ENCODE measurements at places on chromosomes 6 and 20.

GRCh38 chr6:42226645-42227143 lies 9.0 kb upstream of the MRPS10 start:
- no peaks in the 10 kb centered on the region for H3K36me3 ChIP-seq
- no peak for DNase-seq
- H3K4me3 ChIP-seq, result no peak overlapping the region
- H3K27me3 ChIP-seq, result no peaks in the 10 kb centered on the region
- no peak overlapping the region for H3K27ac ChIP-seq

- DNase-seq, result no peak
- H3K4me1 ChIP-seq, result peaks cover 25% of the 10 kb centered on the region
- no peak overlapping the region for H3K4me3 ChIP-seq
Measured at GRCh38 chr20:62150310-62150575, 6.7 kb downstream of the SS18L1 start.

DNA sequence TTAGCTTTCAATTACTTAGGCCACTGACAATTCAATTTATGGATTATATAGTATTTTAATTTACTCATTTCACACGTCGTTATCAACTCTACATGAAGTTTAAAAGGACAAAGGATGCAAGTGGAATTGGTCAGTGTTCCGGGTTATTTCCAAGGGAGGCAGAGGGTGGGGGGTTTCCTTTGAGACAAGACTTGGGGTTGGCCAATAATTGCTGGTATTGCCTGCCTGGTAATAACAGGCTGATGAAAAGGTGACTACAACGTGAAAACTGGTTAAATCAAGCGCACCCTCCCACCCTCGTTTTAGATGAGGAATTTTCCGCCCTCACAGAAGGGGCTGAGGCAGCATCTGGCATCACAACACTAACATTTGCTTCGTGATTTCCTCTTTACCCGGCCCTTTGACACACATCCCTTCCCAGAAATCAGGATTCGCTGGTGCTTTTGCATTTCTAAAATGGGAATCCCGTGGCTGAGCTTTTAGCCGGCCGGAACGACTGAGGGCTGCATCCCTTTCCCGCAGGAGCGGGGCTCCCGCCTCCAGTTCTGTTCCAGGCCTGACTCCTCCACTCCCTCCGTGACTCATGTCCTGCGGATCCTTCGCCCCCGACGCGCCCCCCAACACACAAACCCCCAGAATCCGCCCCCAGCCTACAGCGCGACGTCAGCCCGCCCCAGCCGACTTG lies 999 bp upstream of the PIM1 start:
- DNase-seq, result peak; percentile 44
- peaks cover 33% of the 10 kb centered on the region for H3K36me3 ChIP-seq
- H3K4me3 ChIP-seq, result peak overlapping the region; percentile 91
- no peaks in the 10 kb centered on the region for H3K27me3 ChIP-seq
- peak overlapping the region; percentile 98 for H3K27ac ChIP-seq
- H3K4me1 ChIP-seq, result peaks cover 32% of the 10 kb centered on the region

- peaks cover 48% of the 10 kb centered on the region for H3K27me3 ChIP-seq
- no peak for DNase-seq
- no peak overlapping the region for H3K4me3 ChIP-seq
- peaks cover 24% of the 10 kb centered on the region for H3K36me3 ChIP-seq
- no peak overlapping the region for H3K27ac ChIP-seq
- H3K4me1 ChIP-seq, result peaks cover 20% of the 10 kb centered on the region
Measured at GRCh38 chr20:21391972-21392352, 5.4 kb downstream of the NKX2-4 start.

GRCh38 chr6:39330476-39330875 lies 8.0 kb upstream of the KCNK16 start:
- peaks cover 8% of the 10 kb centered on the region for H3K27me3 ChIP-seq
- no peak overlapping the region for H3K4me3 ChIP-seq
- H3K27ac ChIP-seq, result no peak overlapping the region
- H3K4me1 ChIP-seq, result no peaks in the 10 kb centered on the region
- no peak for DNase-seq
- H3K36me3 ChIP-seq, result no peaks in the 10 kb centered on the region

GRCh38 chr6:101700655-101701054 lies 307.1 kb downstream of the GRIK2 start:
- H3K36me3 ChIP-seq, result no peaks in the 10 kb centered on the region
- no peak overlapping the region for H3K27ac ChIP-seq
- no peaks in the 10 kb centered on the region for H3K4me1 ChIP-seq
- no peaks in the 10 kb centered on the region for H3K27me3 ChIP-seq

- H3K4me1 ChIP-seq, result peaks cover 43% of the 10 kb centered on the region
- no peak for DNase-seq
- H3K27ac ChIP-seq, result no peak overlapping the region
- peaks cover 12% of the 10 kb centered on the region for H3K36me3 ChIP-seq
- no peaks in the 10 kb centered on the region for H3K27me3 ChIP-seq
- H3K4me3 ChIP-seq, result no peak overlapping the region
Measured at GRCh38 chr6:132764370-132764769, 6.7 kb upstream of the VNN2 start.

DNA sequence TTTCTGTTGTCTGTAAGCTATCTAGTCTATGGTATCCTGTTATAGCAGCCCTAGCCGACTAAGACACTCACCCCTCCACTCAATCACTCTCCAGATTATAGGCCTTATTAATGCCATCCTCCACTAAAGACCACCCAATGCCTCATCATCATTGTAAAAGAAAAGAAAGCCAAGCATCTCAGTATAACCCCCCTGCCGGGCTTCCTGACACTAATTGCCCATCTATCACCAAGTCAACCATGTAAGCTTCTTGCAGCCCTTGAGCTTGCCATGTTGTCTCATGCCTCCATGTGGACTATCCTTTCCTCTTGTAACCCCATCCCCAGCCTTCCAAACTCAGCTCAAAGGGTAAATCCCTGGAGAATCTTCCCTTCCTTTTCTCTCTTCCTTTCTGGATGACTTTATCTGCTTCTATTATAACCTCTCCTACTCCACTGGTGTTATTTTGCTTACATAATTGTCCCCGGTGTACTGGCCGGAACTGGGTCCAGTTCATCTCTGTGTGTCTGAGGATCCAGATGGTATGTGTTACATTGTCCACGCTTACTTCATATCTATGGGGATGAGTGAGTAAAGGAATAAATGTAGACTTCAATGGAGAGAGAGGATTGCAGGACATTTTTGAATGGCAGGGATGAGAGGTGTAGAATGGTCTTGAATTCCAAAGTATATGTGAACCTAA lies 202.9 kb upstream of the SOX4 start:
- no peak overlapping the region for H3K27ac ChIP-seq
- H3K4me1 ChIP-seq, result no peaks in the 10 kb centered on the region
- H3K36me3 ChIP-seq, result no peaks in the 10 kb centered on the region
- DNase-seq, result no peak
- no peaks in the 10 kb centered on the region for H3K27me3 ChIP-seq

GRCh38 chr6:111205502-111205901 lies 118.2 kb downstream of the SLC16A10 start:
- H3K27ac ChIP-seq, result no peak overlapping the region
- H3K4me3 ChIP-seq, result no peak overlapping the region
- no peaks in the 10 kb centered on the region for H3K36me3 ChIP-seq
- H3K4me1 ChIP-seq, result peaks cover 12% of the 10 kb centered on the region
- H3K27me3 ChIP-seq, result no peaks in the 10 kb centered on the region
- DNase-seq, result no peak

DNA sequence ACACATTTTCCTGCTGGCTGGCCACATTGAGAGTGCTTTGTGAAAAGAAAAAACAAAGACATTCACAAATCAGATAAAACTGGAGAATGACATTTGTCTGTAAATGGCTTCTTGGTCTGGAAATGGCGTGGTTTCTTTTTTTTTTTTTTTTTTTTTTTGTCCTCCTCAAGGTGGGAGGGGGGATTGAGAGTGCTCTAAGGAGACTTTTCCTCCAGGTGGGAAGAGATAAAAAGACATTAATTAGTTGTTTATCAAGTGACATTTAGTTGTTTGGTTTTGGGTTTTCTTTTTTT lies 40.4 kb downstream of the GNAS start:
- peak overlapping the region; percentile 90 for H3K4me3 ChIP-seq
- DNase-seq, result no peak
- peaks cover 4% of the 10 kb centered on the region for H3K27me3 ChIP-seq
- H3K27ac ChIP-seq, result peak overlapping the region; percentile 96

DNA sequence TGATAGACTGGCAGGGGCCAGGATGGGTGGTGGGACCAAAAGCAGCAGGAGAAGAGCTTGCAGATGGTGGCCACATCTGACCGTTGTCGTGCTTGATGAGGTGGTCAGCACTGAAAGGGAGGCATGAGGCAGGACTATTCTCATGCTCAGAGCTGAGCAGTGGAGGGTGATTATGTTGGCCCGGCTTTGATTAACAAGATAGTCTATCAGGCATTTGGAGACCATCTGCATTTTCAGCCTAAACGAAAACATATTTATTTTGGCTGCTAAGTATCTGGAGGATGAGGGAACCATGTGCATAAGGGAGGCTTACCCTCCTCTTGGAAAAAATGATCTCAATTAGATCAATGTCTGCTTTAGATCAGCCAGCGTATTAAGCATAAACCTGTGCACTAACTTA lies 141.6 kb upstream of the KCNK16 start:
- no peak for DNase-seq
- no peak overlapping the region for H3K4me3 ChIP-seq
- peaks cover 6% of the 10 kb centered on the region for H3K27me3 ChIP-seq
- no peak overlapping the region for H3K27ac ChIP-seq

- DNase-seq, result no peak
- H3K27ac ChIP-seq, result no peak overlapping the region
- no peaks in the 10 kb centered on the region for H3K4me1 ChIP-seq
- no peaks in the 10 kb centered on the region for H3K27me3 ChIP-seq
- H3K4me3 ChIP-seq, result no peak overlapping the region
- no peaks in the 10 kb centered on the region for H3K36me3 ChIP-seq
Measured at GRCh38 chr6:132902901-132903300, 88.5 kb downstream of the RPS12 start.

DNA sequence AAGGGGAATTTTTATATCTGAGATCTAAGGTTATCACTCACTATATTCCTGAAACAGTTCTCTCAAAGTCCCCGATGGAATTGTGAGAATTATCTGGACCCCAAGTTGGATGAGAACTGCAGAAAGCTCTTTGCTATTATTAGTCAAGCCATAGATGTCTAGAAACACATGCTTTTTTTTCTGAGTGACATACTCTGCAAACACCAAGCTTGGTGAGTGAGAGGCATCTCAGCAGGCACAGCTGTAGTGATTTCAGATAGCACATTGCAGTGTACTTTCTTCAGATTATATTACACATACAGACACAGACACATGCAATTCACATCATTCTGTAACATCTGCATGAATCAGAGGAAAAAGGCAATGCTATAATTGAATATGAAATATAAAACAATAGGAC lies 111.1 kb upstream of the UFL1 start:
- H3K4me3 ChIP-seq, result no peak overlapping the region
- DNase-seq, result no peak
- H3K27me3 ChIP-seq, result no peaks in the 10 kb centered on the region
- no peak overlapping the region for H3K27ac ChIP-seq
- H3K4me1 ChIP-seq, result no peaks in the 10 kb centered on the region

DNA sequence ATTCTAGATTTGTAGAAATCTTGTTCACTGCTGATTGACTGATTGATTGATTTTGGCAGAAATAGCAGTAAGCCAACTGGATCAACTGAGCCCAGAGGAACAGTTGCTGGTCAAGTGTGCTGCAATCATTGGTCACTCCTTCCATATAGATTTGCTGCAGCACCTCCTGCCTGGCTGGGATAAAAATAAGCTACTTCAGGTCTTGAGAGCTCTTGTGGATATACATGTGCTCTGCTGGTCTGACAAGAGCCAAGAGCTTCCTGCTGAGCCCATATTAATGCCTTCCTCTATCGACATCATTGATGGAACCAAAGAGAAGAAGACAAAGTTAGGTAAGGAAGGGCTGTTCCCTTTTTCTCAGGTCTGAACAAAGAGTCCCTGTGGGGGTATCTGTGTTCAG lies 31.2 kb downstream of the TREML1 start:
- DNase-seq, result no peak
- H3K4me1 ChIP-seq, result no peaks in the 10 kb centered on the region
- H3K4me3 ChIP-seq, result no peak overlapping the region
- no peaks in the 10 kb centered on the region for H3K27me3 ChIP-seq

- no peaks in the 10 kb centered on the region for H3K27me3 ChIP-seq
- no peak for DNase-seq
- H3K27ac ChIP-seq, result no peak overlapping the region
- H3K36me3 ChIP-seq, result no peaks in the 10 kb centered on the region
- no peak overlapping the region for H3K4me3 ChIP-seq
- no peaks in the 10 kb centered on the region for H3K4me1 ChIP-seq
Measured at GRCh38 chr6:112109262-112109661, 21.9 kb downstream of the FAM229B start.

Measured in activated naive CD8-positive, alpha-beta T cell treated with anti-CD3 and anti-CD28 coated beads for 36 hours (primary cell).